Right renal pelvis (tissue), 4 donors: ENCODE measurements at places on chromosomes 11 and 22.

DNA sequence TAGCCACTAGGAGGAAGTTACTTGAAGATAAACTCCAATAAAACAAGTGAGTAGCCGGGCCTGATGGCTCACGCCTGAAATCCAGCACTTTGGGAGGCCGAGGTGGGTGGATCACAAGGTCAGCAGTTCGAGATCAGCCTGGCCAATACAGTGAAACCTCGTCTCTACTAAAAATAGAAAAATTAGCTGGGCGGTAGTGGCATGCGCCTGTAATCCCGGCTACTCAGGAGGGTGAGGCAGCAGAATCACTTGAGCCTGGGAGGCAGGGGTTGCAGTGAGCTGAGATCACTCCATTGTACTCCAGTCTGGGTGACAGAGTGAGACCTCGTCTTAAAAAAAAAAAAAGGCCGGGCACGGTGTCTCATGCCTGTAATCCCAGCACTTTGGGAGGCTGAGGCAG, 34.0 kb upstream of the CLPB start:
- no peak for DNase-seq

GRCh38 chr11:132158091-132158490, 787.7 kb downstream of the NTM start:
- DNase-seq: no peak

GRCh38 chr11:10379871-10380568, 75.0 kb upstream of the AMPD3 start:
- DNase-seq: no peak

- no peak for DNase-seq
Measured at GRCh38 chr22:46122980-46123693, 27.2 kb upstream of the PPARA start.

GRCh38 chr11:123344790-123345357, 85.2 kb upstream of the GRAMD1B start:
- no peak for DNase-seq
